Stromal cell of bone marrow (primary cell): ENCODE measurements at places on chromosomes 6 and 20.

GRCh38 chr6:88211446-88211845 lies 45.3 kb upstream of the CNR1 start:
- DNase-seq: no peak

DNA sequence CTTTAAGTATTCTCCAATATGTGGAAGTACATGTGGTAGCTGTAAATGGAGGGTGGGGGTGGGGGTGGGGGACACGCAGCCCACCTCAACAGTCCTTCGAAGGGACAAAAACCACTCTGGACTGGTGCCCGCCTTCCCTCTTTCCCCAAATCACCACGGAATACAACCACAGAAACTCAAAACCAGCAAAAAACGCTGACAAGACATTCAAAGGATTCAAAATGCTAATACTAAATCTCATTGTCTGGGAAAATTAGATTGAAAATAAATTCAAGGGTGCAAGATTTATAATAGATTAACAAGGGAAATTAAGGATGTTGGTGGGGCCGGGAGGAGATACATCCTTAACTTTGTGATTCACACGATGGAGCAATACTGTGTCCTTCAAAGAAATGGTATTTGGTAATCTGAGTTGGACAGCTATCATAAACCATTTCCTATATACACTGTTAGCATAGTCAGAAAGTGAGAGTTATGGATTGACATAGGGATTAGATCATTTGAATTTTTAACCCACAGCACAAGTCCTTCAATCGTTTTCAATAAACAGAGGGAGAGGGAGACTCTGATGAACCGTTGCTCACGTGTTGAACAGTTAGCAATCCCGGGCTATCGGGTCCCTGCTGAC lies 766 bp upstream of the TBC1D22B start:
- no peak for DNase-seq

DNA sequence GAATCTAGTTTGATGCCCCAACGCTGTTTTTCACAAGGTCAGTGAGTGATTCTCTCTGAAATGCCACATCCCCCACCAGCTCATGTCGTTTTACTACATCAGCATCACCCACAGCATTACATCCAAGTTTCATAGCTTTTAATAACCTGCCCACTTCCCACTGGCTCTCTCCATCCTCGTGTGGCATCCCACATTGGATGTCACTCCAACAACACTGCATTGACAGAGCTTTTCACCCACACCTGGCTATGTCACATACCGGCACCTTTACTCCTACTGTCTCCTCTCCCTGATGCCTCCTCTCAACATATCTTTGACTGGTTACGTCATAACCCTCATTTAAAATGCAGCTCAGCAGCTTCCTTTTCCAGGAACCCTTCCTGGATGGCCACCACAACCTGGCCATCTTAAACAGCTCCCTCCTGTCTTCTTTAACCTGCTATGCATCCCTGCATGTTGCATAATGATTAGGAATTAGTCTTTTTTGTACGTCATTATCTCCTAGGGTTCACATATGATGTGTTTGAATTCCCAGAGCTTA lies 5.0 kb upstream of the ADTRP start:
- no peak for DNase-seq

DNA sequence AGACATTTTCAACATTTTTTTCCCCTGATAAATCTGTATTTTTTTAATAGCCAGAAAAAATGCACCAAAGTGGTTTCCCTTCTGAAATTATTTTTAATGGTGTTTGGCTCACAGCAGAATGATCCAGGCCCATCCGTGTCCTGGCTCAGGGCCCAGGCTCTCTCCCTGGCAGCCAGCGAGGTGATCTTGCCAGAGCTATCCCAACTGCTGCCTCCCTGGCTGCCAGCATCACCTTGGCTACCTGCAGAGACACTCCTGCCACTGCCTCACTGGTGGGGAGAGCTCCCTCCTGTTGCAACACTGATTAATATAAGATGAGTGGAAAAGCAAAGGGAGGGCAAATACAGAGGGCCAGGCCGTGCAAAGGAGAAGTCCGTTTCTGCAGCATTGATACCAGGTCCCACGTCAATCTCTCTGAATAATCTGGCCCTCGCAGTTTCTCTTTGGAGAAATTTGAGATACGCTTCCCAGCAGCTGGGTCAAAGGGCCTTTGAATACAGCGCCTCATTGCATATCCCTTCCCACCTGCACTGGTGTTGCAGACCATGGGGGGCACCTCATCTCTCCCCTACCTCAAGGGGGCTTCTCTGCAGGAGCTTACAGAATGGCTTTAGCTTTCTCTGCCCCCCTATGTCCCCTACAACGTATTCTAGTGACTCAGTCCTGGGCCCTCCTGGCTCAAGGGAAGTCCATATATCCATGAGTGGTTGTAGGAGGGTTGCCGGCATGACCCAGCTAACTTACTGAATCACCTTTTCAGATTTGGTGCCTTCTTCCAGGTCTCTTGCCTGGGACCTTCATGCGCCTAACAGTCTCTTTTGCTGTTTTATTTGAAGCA lies 12.8 kb upstream of the DSTN start:
- DNase-seq: no peak

DNA sequence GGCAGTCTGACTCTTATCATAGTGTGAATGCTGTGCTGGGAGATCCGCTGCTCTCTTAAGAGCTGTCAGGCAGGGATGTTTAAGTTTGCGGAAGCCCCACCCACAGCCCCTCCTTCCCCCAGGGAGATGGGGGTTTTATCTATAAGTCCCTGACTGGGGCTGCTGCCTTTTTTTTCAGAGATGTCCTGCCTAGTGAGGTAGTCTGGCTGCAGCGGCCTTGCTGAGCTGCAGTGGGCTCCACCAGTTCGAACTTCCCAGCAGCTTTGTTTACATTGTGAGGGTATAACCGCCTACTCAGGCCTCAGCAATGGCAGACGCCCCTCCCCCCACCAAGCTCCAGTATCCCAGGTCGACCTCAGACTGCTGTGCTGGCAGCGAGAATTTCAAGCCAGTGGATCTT lies 75.7 kb upstream of the UST start:
- DNase-seq: no peak

GRCh38 chr6:19399406-19399805 lies 437.8 kb upstream of the ID4 start:
- DNase-seq: peak; percentile 38

DNA sequence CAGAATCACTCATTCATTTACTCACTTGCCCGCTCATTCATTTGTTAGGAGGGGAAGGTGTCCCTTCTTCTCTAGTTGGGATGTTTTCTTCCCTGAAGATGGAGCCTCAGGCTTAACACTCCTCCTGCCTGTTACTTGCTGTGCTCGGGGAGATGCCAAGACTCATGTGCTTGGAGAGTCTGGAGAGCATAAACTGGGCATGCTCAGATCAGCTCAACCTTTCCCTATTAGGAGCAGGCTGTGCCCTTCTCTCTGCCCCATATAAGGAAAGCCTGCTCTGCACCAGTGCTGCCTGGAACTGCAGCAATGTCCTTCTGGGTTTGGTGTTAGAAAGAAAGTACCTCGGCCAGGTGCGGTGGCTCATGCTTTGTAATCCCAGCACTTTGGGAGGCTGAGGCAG lies 18.0 kb upstream of the UBE2V1 start:
- no peak for DNase-seq

DNA sequence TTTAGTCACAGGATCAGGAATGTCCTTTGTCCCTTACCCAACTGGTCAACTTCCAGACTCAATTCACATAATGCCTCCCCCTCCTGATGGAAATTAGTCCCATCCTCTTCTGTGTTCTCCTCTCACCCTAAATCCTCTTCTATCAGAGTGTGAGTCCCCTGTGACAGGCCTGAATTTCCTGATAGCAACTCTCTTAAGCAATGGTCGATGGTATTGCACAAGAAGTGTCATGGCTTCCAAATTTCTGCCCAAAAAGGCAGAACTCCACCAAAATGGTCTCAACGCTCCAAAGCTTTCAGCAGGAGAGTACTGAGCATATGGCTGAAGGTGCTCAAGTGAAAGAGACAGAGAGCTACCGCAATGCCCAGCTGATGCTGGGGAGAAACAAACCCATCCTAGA lies 2.4 kb downstream of the PREP start:
- no peak for DNase-seq

- DNase-seq: no peak
Measured at GRCh38 chr6:51459958-51460357, 627.5 kb downstream of the PKHD1 start.

GRCh38 chr6:142013287-142013686 lies 119.4 kb upstream of the GJE1 start:
- DNase-seq: peak; percentile 92

GRCh38 chr20:36645998-36646397 lies at the start of gene SLA2:
SLA2 (minus strand) TSS chr20:36646196; CDS start chr20:36641335, 4,861 bp downstream.
- DNase-seq: no peak

DNA sequence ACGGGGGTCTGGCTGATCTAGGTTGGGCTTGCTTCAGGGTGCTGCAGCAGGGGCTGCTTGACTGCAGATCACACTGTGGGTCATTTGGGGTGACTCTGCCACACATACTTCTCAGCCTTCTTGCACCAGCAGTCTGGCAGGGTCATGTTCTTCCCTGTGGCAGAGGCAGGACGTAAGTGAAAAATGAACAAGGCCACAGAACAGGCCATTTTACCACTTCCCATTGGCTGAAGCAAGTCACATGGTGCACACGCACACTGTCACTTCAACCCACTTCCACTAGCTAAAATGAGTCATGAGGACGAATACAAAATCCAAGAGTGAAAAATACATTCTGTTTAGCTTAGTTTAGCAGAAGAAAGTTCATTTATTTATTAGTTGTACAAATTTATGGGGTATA lies 168.6 kb upstream of the GGTLC1 start:
- DNase-seq: no peak

DNA sequence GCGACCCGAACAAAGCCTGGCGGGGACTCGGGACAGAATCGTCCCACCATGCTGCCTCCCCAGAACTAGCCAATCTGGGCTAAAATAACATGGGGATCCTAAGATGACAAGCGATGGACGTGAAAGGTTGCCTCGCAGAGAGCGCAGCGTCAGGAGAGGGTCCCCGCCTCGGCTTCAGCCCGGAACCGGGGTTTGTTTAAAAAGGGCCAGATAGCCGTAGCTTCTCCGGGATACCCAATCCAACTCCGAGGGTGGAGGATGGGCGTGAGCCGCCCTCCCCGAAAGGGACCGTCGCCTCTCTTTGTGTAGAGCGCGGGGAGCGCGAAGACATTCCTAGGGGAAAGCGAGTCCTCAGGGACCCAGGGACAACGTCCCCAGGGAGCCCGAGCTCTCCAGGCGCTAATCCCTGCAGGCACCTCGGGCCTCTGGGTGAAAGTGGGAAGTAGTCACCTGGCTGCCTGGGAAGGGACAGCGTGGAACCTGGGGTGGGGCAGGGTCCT lies 643 bp downstream of the CD24 start:
- no peak for DNase-seq

- no peak for DNase-seq
Measured at GRCh38 chr20:6053776-6054688, at the start of gene LRRN4. LRRN4 (minus strand) TSS chr20:6054060; CDS start chr20:6052799, 1,261 bp downstream.

DNA sequence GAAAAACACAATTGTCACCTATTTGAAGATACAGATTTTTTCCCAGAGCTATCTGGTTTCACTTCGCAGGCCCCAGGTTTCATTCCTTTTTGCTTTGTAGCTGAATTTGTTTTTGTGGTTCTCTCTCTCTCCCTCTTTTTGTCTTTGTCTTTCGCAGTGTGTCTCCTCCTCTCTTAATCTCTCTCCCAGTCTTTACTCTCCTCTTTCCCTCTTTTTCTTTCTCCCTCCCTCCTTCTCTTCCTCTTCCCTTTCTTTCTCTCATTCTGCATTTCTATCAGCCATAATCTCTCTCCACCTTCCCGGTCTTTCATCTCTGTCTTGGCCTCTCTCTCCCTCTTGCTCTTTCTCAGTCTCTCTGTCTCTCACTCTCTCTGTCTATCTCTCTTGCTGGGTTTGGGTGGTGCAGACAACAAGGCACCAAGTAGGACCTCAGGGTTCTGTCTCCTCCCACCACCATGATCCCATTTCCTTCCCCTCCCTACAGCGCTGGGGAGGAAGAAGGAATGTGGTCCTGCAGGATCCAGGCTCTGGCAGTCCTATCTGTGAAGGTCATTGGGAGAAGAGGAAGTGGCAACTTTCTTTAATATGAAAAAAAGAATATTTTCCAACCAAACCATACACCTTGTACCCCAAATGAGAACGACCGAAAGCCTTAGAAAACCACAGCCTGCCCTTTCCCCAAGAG lies 63.2 kb downstream of the BANF2 start:
- no peak for DNase-seq

- no peak for DNase-seq
Measured at GRCh38 chr6:70680396-70680795, 12.7 kb downstream of the SMAP1 start.

DNA sequence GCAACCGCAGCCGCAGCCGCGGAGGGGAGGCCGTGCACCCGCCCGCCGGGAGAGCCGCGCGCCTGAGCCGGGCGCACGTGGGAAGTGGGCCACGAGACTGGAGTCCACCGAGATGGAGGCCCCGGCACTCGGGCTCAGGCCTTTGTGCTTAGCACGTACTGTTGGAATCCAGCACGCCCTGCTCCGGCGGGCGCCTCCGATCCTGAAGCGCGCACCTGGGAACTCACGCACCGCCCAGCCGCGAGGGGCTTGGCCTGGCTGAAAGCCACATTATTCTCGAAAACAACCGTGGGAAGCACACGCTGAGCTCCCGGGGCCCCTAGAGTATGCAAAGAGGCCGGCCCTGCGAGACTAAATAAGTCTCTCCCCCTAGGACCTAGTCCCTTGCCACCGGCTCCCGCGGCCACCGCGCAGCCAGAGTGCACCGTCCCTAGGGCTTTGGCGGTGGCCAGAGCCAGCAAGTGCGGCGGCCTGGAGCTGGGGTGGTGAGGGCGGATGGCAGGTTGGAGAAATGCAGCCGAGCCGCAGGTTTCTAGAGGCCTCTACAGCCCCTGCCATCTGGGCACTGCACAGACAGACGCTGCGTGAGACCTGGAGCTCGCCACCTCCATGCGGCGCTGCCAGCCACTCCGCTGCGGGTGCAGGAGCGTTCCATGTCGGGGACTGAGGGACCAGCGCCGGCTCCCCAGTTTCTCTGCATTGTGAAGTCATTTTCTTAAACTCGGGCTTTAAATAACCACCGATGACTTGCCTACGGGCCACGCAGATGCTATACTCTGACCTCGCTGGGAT lies 42.0 kb upstream of the LY86 start:
- no peak for DNase-seq

GRCh38 chr6:22766979-22767378 lies 197.6 kb downstream of the HDGFL1 start:
- no peak for DNase-seq

DNA sequence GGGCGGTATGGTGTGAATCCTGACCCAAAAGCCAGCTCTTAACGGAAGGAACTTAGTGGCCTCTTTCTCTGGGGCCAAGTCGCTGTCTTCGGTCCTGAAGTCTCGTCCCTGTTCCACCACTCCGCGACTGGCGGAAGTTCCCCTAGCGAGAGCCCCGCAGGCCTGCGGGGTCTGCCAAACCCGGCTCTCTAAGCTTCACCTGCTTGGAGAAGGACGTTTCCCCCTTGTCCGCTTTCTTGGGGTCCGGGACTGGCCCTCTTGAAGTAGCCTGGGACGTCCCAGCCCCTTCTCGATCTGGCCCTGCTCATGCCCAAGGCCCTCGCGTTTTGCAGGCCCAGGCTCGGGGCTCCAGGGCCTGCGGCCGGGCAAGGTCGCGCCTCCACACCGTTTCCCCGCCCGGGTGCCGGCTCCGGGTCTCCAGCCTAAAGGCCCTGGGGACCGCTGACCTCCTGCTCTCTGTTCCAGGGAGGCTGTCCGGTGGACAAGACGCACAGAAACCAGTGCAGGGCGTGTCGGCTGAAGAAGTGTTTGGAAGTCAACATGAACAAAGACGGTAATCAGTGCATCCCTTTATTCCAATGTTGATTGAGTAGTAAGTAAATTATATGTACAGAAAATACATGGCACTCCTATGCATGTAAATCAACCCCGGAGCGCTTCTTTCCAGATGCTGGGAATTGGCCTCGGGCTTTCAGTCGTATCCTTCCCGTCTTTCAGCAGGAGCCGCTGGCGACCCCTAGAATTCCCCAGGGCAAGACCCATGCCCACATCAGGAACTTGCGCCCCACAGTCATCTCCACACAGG lies 8.8 kb downstream of the NR2E1 start:
- no peak for DNase-seq
